GM23338 (cell line): ENCODE measurements at places on chromosomes 2 and 18. TPM values are rescaled to one million over a fixed set of nuclear protein-coding genes. Genes with fewer than 3 reads are reported as not detected.

CD8B2 gene
- total RNA-seq = not detected in 2 replicates

IL36B gene
- total RNA-seq = not detected in 2 replicates

- no peak for DNase-seq
Observed at GRCh38 chr18:3081584-3081991, 68.6 kb upstream of the LPIN2 start.

DNA sequence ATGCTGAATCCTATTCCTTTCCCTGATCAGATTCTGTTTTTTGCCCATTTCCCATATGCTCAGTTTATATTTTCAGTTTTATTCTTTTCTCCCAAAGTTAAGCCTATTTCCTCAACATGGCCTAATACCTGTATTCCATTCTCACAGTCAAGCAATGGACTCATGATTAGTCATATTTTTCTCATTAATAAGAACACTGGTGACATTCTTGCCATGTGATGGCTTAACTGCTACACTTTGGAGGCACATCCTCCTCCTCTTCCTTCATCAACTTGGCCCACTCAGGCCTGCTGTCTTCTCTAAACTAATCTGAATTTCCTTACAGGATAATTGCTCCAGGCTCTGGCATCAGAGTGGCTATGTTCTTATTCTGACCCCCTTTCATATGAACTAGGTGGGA, 679.2 kb downstream of the NYAP2 start:
- DNase-seq = no peak

DNA sequence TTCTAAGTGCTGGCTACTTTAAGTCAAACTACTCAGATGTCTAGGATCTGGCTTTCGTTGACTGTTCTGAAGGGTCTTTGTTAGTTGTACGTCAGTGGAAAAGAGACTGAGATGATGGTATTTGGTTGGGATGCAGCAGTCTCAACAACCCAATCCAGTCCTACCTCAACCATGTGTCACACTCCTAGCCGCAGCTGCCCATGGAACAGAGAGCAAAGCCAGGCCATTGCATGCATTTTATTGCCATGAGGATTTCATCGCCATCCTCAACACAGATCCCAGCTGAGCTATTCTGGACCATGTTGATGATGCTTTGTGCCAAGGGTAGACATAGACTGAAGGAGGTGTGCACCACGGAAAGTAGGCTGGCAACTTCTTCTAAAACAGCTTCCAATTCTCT, 97.3 kb upstream of the STK39 start:
- DNase-seq = no peak

- no peak for DNase-seq
Observed at GRCh38 chr2:66845307-66845706, 410.4 kb downstream of the MEIS1 start.

GBX2 gene
- 0.50 and 1.3 TPM in 2 replicates for total RNA-seq

- DNase-seq = no peak
Observed at GRCh38 chr18:44887227-44887631, 206.5 kb downstream of the SETBP1 start.

SH3RF3 gene
- total RNA-seq = 0.63 and 1.2 TPM in 2 replicates
